ENCODE measurements at places on chromosomes 1 and 21. TPM values are rescaled to one million over a fixed set of nuclear protein-coding genes. Genes with fewer than 3 reads are reported as not detected.
A peak's percentile ranks its signal among the peaks of the same experiment; 100 is the strongest.

DNA sequence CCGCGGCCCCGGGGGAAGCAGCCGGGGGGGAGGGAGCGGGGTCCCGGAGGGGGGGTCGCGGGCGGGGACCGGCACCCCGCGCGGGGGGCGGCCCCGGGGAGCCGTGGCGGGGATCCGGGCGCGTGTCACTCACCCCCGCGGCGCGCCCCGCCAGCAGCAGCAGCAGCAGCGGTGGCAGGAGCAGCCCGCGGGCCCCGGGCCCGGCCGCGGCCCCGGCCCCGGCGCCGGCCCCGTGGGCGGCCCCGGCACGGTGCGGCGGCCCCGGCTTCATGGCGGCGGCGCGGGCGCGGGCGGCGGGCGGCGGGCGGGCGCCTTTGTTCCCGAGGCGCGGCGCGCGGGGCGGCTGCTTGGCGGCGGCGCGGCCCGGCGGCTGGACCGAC is 252 bp downstream of the SDC3 start:
- no peak for DNase-seq

GRCh38 chr1:10685808-10686403 is 110.5 kb downstream of the CASZ1 start:
- DNase-seq, result no peak

IL24 gene
- not detected for total RNA-seq

DNA sequence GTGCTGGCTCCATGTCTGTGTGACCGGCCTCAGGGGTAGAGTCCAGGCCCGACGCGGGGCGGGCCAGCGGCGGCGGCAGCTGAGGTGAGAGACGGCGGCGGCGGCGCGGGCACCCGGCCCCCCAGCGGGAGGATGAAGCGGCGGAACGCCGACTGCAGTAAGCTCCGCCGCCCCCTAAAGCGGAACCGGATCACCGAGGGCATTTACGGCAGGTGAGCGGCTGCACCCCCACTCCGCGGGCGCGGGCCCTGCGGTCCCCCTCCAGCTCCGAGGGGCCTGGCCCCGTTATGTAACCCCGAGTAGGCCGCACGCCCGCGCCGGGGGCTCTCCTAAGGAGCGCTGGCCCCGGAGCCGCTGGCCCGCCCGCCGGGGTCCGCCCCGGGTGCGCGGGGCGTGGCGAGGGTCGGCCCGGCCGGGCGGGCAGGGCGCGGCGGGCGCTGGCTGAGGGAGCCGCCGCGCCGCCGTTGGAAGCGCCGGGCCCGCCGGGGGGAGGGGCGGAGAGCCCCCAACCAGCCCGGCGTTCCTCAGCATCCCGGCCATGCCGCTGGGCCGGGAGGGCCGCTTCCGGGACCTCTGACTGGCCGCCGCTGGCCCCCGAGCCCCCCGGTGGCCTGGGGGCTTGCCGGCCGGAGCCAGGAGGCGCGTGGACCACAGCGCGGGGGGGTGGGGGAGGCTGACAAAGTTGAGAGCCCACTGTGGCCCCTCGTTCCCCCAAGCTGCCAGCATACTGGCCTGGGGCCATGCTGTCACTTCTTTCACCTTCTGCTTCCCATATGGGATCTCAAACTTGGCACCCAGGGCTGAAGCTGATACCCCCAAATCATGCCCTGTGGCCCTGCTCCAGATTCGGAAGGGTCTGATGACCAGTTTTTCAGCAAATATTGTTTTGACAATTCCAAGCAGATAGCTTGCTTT is 527 bp downstream of the MACO1 start:
- peak; percentile 57 for DNase-seq

TMEM167B gene
- total RNA-seq, result 22.3 TPM

- DNase-seq, result no peak
Measured at GRCh38 chr1:14253676-14254075, 344.8 kb upstream of the KAZN start.

- DNase-seq, result no peak
Measured at GRCh38 chr1:241994171-241994570, 4.7 kb downstream of the MAP1LC3C start.

- DNase-seq, result no peak
Measured at GRCh38 chr1:99051611-99052283, 47.1 kb upstream of the PLPPR5 start.

DNA sequence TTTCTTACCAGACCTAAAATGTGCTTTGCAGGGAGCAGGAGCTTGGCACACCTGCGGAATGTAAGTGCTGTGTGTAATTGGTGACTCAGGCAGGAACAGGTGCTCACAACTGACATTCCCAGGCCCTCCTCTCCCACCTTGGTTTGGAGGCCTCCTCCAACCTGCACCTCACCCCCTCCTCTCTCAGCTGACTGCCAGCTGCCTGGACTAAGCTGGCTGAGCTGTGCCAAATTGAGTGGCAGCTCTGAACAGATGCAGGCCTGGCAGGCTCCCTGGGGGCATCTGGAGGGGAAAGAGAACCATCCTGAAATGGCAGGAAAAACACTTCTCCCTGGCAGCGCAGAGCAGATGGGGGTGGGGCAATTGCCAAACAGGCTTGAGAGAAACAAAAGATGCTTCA is 91.7 kb upstream of the PGBD5 start:
- no peak for DNase-seq

NT5C1A gene
- total RNA-seq, result not detected

- DNase-seq, result peak; percentile 33
Measured at GRCh38 chr1:204663644-204664383, 21.7 kb downstream of the LRRN2 start.

Data from endothelial cell (in vitro differentiated cells).